C1 segment of cervical spinal cord (tissue), 14 donors: ENCODE measurements at places on chromosomes 4 and X.

GRCh38 chrX:132093239-132093860 is 34.5 kb downstream of the FRMD7 start:
- DNase-seq = no peak

DNA sequence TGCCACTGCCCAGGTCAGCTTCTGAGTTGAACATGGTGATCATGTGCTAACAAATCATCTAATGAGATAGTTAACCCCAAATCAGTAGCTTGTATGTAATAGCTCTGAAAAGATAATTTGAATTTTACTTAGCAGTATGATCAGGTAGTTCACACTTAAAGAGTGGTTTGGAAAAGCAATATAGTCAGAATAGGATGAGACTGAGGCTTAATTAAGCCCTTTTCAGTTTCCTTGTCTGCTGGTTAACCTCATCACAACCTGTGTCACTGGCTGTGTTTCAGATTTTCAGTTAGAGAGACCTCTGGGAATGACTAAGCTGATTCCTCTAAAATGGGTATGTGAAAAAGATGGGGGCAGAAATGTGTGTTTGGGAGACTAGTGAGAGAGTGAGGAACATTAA is 38.1 kb downstream of the GPR174 start:
- no peak for DNase-seq

GRCh38 chr4:140097572-140097971 is 56.4 kb downstream of the MAML3 start:
- no peak for DNase-seq

DNA sequence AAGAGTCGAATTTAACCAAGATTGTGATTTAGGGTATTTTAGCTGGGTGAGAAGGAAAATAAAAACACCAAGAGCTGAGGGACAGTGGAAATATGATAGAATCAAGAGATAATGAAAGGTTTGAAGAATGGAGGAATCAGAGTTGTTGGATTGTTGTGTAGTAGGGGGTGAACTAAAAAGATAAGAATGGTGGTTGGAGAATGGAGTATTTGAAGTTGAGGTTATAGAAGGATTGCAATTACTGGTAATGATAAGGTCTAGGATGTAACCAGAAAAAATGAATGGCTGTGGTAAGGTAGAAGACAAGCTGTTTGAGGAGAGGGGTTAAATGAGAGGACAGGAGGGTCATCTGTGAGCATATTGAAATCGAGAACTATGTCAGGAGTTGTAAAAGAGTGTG is 4.5 kb downstream of the ABCE1 start:
- no peak for DNase-seq

DNA sequence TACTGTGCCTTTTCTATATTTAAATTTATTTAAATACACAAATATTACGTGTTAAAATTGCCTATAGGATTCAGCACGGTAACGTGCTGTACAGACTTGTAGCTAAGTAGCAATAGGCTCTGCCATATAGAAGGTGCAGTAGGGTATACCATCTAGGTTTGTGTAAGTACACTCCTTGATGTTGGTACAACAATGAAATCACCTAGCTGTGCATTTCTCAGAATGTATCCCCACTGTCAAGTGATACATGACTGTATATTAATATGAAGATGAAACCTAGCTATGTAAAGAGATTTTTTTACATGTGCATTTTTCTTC is 431.2 kb downstream of the KCTD8 start:
- DNase-seq = no peak

DNA sequence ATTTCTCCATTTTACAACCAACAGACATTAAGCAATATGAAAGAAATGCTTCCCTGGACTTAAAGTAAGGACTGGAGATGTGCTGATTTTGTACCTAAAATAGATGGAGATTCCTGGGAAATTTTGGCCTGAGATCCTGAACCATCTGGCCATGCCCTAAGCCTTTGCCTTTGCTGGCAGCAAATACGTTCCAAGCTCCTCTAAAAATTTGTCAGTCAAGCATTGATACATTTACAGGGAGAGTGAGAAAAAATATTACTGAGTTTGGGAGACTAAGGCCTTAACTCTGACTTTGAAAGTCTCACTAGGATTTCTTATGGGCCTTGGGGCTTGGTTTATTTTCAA is 63.9 kb downstream of the FHDC1 start:
- DNase-seq = peak; percentile 89

- no peak for DNase-seq
Measured at GRCh38 chr4:159516556-159517140, 413.8 kb downstream of the RAPGEF2 start.
